A172 (cell line): ENCODE measurements at places on chromosomes 3 and 15. TPM values are rescaled to one million over a fixed set of nuclear protein-coding genes. Genes with fewer than 3 reads are reported as not detected.

The VIPR1 gene
- total RNA-seq = not detected in 2 replicates

The PTH1R gene
- total RNA-seq = 2.8 and 4.9 TPM in 2 replicates

The CIAO2A gene
- 179 and 181 TPM in 2 replicates for total RNA-seq

GRCh38 chr3:148510116-148510515 lies 187.6 kb upstream of the AGTR1 start:
- DNase-seq = no peak

- no peak for DNase-seq
These were observed 192.9 kb downstream of the RYR3 start for GRCh38 chr15:33503681-33504080.

- no peak for DNase-seq
These were observed 143.2 kb upstream of the PLXND1 start for GRCh38 chr3:129749692-129750091.

GRCh38 chr15:101366853-101367252 lies 71.8 kb upstream of the SNRPA1 start:
- DNase-seq = no peak
